ENCODE measurements at places on chromosomes 4 and X.

- DNase-seq: no peak
Observed at GRCh38 chr4:139743027-139743426, 77.4 kb downstream of the MGST2 start.

- no peak for DNase-seq
Observed at GRCh38 chr4:102252171-102252570, 93.1 kb downstream of the SLC39A8 start.

DNA sequence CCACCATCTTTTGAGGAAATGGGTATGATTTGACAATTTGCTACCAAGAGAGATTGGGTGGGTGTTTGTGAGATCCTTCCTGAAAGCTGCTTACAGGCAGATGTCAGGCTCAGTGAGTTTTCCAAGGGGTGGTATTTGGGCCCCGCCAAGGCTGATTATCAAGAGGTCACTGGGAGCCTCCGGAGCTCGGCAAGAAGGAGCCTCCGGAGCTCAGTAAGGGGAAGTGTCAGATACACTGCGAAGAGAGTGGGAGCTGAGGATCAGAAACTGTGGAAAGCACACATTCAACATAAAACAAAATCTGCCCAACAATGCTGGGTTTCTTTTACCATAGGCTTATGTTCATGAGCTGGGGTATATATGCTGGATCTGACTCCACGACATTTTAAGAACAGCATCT is 714 bp downstream of the RTL3 start:
- DNase-seq: no peak

DNA sequence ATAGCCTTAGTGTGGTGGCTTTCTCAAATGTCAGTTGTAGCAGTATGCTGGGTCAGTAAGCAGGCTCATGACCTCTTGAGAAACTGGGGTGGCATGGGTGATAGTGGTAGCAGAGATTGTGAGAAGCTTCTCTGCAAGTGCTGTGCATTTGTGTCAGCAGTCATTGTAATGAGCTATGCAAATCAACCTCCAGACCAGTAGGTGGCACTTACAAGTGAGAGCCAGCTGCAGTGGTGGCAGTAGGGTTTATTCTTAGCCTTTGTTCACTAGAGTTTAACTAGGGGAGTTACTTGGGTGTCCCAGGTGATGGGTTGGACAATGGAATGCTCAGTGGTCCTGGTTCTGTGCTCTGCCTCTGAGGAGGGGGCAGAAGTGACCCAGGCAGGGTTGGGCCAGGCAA is 818.7 kb downstream of the PCDH7 start:
- DNase-seq: no peak

DNA sequence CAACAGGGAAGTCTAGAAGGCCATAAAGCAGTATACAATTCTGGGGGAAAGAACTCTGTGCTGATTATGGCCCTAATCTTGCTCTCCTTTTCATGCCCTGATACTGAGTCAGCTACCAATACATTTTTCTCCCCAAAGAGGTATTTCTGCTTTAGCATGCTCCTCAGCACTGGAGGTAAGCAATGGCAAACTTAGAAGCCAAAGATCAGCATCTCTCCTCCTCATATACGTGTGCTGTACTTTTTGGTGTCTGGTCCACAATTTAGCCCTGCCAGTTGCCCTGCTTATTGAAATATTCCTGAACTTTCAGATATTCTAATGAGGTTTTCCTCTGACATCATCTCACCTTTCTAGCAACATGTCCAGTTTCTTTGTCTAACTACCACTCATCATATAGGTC is 226.2 kb downstream of the FSTL5 start:
- no peak for DNase-seq

DNA sequence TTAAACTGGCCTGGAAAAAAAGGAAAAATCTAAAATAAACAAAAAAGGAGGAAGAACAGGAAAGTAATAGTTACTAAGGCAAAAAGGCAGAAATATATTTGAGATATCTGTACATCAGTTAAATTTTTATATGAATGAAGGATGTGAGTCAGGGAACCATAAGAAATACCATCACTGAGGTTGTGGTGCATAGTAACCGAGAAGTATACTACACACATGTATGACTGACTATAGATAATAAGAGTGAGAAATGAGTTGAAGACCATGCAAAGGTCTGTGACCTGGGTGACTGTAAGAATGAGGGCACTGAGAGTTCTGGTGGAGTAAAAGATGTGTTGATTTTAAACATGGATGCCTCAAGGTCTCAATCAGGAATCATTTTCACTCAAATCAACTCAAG is 220.6 kb upstream of the FAM241A start:
- no peak for DNase-seq

DNA sequence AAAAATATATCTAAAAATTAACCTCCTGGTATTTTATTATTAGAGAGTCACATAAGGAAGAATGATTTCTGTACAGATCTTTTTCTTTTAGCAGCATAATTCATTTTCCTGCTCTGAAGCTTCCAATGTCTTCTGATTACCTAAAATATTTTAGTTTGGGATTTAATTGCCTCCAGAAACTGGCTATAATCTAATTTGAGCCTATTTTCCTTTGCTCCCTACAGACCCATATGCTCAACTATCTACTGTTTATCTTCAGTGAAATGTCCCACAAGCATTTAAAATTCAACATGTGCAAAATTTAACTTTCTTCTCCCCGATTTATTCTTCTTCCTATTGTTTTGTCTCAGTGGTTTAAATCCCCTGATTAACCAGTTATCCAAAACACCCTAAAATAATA is 29.1 kb downstream of the NPY2R start:
- DNase-seq: no peak

Measured in lower leg skin (tissue), 4 donors.